ENCODE measurements at places on chromosomes 4 and X.
A peak's percentile ranks its signal among the peaks of the same experiment; 100 is the strongest.

- DNase-seq = no peak
Measured at GRCh38 chr4:105996845-105997244, 101.6 kb downstream of the NPNT start.

DNA sequence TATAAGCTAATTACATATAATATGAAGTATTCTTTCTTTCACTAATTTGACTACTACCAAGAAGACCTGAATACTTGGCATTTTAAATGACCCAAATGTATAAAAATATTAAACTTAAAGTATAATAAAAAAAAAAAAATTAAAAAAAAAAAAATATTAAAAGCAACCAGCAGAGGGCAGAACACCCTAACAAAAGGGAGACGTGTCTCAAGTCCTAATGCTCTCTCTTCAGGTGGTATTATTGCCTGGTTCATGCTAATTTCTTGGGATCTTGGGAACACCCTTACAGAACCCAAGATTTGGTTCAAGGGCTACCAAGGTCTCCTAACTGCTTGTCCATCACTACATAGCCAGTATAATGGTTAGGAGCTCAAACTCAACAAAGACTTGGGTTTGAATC is 754.8 kb downstream of the RAB28 start:
- peak; percentile 8 for DNase-seq

DNA sequence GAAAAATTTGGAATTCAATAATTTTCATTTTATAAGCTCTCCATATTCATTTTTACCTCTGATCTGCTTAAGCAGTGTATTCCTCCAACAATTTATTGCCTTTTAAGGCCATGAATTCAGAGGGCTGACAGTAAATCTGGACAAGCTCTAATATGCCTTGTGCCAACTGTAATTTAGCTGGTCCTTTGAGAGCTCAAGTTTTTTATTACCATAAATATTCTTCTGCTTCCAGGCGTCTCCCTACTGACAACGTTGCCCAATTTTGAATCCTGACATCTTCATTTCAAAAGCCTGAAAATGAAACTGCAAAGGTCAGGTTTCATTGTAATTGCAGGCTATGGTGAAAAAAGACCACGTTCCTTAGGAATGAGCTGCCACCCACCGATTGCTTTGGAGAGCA is 95.8 kb upstream of the GEMIN8 start:
- no peak for DNase-seq

DNA sequence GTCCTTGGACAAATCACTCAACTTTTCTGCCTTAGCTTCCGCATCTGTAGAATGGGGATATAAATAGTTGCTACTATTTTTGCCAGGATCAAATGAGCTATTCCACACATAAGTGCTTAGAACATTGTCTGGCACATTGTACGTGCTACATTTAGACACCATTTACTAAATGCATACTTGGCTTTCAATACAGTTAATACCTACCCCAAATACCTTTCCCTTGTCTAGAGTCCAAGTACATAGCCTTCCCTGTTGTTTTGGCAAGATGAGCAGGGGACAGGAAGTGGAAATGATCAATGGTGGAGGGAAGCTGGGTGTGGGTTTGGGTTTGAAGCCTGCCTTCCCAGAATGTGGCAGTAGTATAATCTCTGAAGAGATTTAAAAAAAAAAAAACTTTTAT is 82.0 kb downstream of the CHRDL1 start:
- DNase-seq = no peak

DNA sequence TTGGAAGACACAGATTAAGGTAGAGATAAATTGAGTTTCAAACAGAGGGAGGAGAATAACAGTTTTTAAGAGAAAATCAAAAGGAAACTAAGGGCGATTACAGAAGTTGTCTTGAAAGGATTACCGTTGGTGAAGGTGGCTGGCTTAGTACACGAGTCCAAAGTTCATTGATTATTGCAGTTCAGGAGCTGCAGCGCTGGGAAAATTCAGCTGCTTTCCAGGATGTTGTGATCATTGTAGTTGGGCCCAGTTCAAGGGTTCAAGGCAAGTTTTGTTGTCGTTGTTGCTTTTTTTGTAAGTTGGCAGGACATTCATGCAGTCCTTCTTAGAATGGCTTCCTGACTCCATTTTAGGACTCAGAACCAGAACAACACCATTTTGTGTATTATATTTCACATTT is 461.7 kb downstream of the RAPGEF2 start:
- DNase-seq = no peak

Data from fibroblast of upper back skin (primary cell).